Suppressor macrophage treated with lipopolysaccharide for 1 hour (primary cell): ENCODE measurements at places on chromosomes 13 and 19.
A peak's percentile ranks its signal among the peaks of the same experiment; 100 is the strongest.

DNA sequence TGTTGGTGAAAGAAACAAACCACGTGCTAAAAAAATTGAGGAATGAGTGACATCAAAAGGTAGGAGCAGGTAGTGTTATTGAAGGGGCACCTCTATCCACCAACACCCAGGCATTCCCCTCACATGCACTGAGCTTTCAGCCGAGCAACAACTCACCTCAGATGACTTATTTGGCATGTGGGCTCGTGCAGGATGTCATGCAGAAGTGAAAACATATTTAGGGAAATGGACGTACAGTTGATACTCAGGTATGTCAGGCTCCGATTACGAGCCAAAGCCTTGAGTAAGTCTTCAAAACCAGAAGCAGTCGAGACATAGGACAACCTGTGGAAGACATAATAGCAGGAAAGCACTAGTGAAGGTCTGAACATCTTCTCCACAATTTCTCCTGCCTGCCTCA lies 30.4 kb downstream of the NLRP11 start:
- DNase-seq = no peak

DNA sequence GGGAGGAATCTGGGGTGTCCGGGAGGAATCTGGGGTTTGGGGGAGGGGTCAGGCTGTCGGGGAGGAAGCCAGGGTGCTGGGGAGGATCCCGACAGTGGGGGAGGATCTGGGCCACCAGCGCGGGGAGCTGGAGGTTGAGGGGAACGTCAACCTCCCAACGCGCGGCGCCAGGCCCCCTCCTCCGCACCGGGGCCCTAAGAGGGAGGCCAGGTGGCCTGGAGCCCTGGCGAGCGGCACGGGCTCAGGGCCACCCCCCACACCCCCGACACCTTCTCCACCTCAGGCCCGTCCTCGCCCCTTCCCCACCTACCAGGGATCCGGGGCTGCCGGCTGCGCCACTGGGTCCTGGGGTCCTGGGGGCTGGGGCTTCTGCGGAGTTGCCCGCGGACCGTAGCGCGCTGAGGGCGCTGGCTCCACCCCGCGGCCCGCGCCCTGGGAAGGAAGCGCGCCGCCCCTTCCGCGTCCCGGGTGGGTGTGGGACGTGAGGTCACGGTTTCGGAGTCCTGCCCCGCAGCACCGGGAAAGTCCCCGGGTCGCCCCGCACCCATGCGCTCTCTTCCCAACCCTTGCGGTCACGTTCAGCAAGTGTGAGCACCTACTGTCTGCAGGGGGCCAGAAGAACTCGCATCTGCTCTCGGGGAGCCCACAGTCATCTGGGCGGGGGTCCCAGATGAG lies at the start of gene TICAM1:
Gene TICAM1 (minus strand): TSS at position 409 of the 675 bp plus-strand sequence. CDS start 13,335 bp downstream, outside the sequence.
- peak; percentile 98 for DNase-seq

DNA sequence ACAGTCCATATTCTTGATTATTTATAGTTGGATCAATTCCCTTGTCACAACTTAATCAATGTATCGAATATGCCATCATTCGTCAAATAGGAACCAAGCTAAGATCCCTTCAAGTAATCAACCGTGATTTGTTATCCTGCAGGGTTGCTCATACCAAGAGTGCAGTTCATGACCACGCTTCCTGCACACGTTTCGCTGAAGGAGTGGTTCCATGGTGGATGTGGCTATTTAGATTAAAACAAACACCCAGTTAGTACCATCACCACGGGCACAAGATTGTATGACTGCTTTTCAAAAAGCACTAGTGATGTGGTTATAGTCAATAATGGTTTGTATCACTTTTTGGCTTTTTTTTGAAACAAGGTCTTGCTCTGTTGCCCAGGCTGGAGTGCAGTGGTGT lies 41.1 kb upstream of the CCNE1 start:
- DNase-seq = no peak

DNA sequence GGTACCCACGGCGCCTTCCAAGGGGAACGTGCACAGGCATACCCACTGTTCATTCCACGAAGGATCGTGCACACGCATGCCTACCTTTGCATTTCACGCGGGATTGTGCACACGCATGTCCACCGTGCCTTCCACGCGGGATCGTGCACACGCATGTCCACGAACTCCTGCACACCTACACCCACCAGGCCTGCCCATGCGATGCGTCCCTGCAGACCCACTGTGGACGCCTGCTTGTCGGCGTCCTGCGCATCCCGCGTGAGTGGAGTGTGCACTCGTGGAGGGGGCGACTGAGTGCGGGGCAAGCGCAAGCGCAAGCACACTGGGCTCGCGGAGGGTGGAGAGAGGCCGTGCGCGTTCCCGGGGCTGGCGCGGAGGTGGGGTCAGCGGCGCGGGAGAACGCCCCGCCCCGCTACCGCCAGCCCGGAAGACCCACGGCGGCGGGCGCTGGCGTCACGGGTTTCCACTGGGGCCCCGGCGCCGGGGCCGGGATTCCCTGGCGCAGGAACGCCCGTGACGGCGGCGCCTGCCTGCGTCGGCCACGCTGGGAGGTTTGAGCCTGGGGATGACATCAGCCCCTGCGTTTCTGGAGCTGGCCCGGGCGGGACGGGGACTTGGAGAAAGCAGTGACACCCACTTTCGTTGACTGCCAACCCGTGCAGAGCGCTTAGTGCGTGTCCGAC lies 18.7 kb downstream of the GADD45B start:
- peak; percentile 96 for DNase-seq

- DNase-seq = no peak
Measured at GRCh38 chr13:25032160-25032559, 63.8 kb upstream of the PABPC3 start.

GRCh38 chr13:79382545-79383275 lies 23.3 kb downstream of the RBM26 start:
- DNase-seq = no peak

GRCh38 chr19:3196064-3196932 lies 10.6 kb downstream of the NCLN start:
- no peak for DNase-seq

DNA sequence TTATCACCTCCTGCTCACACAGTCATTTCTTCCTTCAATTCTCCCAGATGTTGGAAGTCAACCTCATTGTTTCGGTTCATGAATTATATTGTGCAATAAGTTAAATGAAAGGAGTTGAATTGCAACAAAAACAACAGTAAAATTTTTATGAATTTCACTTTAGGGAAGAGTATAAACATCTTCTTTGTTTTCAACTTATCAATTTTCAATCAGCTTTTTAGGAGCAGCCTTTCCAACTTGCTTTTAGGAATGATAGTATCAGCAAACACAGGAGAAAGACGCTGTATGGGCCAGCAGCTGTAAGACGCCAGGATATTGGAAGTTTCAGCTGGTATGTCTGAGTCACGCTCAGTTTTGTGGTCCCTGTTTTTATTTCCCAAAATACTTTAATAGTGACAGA lies 132.5 kb upstream of the ARGLU1 start:
- no peak for DNase-seq

DNA sequence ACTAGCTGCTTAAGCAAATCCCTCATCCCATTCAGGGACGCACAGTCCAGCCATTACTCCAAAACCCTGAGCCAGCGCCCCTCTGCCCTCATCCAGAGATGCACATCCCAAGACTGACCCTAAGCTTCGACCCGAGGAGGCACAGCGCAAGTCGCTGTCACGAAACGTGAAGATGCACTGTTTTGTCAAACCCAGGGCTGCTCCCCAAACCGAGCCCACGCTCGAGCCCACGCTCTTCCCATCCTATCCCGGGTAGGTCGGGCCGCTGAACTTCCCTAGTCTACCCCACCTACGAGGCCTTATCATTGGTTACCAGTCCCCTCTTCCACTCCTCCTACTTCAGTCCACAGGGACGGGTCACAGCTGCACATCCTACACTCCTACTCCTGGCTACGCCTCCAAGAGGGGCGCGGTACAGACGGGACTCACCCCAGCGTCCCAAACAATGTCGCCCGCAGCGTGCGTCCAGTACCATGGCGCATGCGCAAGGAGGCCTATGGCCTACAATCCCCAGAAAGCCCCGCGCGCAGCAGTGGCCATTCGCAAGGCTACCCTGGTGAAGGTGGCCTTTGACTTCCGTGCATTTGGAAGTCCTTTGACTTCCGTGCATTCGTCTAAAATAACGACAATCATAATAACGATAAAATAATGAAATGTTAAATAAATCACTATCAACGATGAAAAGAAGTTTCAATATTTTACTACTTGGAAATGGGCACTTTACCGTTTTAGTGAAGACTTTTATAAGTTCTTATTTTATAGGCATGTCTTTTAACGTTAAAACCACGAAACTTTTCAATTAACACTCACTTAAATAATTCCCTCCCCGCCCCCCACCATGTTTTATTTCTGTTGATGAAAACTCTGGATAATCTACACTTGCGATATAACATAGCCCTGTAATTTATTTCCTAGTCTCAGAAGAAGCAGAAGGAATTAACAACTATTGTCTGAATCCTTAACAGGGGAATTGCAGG lies at the start of gene ZNF285:
Gene ZNF285 (minus strand): TSS at position 470 of the 977 bp plus-strand sequence. CDS start 4,395 bp downstream, outside the sequence.
- DNase-seq = peak; percentile 95

GRCh38 chr13:24196593-24197197 lies 36.2 kb downstream of the SPATA13 start:
- DNase-seq = no peak

DNA sequence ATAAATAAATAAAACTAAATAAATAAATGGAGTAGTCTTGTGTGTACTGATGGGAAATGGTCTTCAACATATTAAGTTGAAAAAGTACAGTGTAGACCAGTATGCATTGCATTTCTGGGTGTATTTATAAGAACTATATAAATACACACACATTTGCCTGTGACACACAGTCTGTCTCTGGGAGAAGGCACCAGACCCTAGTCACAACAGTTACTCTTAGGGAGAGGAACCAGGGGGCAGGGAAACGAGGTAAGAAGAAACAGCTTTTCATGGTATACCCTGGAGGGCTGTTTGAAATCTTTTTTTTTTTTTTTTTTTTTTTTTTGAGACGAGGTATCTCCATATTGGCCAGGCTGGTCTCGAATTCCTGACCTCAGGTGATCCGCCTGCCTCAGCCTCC lies 2.8 kb upstream of the S1PR2 start:
- no peak for DNase-seq

- DNase-seq = peak; percentile 73
Measured at GRCh38 chr19:37691881-37692504, 27.6 kb downstream of the ZNF607 start.

- no peak for DNase-seq
Measured at GRCh38 chr19:41307090-41307875, 2.7 kb upstream of the CCDC97 start.

- DNase-seq = peak; percentile 99
Measured at GRCh38 chr19:4007021-4007835, at the start of gene PIAS4. Gene PIAS4, plus strand, starts transcription at chr19:4007736. Its CDS starts 25 bp downstream, at chr19:4007761.

DNA sequence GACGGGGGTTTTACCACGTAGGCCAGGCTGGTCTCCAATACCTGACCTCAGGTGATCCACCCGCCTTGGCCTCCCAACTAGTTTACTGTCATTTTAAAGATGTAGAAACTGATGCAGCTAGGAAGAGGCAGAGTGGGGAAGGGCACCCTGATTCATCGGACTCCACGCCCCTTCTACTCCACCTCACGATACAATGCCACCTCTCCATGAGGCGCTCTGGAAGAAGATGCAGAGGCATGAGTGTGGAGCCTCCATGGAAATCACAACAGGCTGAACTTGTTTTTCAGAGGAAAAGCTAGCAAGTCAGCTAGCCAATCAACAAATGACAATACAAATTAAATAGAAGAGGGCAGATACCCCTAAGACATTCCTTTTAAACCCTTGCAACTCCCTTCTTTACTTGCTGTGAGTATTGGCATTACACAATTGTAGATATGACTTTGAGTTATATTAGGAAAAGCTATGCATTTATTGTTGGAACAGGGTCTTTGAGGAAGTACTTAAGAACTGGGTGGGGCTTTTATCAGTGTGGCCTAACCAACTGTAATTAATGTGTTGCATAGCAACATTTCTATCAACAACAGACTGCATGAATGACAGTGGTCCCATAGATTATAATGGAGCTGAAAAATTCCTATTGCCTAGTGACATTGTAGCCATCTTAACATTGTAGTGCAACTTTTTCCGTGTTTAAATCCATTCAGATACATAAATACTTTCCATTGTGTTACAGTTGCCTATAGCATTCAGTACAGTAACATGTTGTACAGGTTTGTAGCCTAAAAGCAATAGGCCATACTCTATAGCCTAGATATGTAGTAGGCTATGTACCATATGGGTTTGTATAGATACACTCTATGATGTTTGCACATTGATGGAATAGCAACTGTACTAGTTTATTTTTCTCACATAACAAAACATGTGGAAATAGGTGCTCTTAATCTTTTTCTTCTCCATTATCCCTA lies 17.6 kb downstream of the WDFY2 start:
- no peak for DNase-seq

GRCh38 chr19:581399-582111 lies 8.1 kb upstream of the HCN2 start:
- no peak for DNase-seq

DNA sequence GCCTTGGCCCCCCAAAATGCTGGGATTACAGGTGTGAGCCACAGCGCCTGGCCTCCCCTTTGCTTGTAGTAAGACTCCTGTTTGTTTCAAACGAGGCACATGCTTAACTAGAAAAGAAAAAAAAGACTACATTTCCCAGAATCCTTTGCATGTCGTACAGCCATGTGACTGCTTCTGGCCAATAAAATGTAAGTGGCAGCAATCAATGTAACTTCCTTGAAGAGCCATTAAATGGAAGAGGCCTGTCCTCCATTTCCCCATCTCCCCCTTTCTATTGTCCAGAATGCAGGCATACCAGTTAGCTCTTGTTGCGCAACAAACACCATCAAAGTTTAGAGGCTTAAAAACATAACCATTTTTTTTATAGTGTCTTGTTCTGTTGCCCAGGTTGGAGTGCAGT lies 10.4 kb upstream of the GPR32 start:
- peak; percentile 7 for DNase-seq

DNA sequence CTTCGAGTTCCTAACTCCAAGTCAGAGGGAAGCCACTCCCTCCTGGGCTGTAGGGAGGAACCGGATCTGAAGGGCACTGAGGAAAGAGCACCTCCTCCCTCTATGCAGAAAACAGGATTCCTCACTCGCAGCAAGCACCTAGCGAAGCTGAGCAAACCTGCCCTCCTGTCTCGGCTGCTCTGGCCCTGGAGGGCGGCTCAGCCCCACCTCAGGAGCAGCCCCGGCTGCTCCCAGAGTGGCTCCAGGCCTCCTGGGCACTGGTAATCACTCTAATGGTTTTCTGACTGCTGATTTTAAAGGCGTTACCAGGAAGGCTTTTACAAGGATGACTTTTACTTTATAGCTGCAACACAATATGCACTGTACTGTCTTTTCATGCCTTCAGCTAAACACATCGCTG lies 312.5 kb downstream of the TEX29 start:
- no peak for DNase-seq

- DNase-seq = no peak
Measured at GRCh38 chr13:23505007-23505406, 65.2 kb upstream of the TNFRSF19 start.

DNA sequence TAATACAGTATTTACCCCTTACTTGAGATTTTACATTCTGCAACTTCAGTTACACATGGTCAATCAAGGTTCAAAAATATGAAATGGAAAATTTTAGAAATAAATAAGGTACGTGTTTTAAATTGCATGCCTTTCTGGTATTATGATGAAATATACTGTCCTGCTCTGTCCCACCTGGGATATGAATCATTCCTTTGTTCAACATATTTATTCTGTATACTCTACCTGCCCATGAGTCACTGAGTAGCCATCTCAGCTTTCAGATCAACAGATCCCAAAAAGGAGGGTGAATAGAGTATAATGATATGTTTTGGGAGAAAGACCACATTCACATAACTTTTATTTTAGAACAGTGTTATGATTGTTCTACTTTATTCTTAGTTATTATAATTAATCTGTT lies 37.8 kb downstream of the STOML3 start:
- DNase-seq = no peak

GRCh38 chr13:29648760-29649159 lies 53.3 kb upstream of the SLC7A1 start:
- no peak for DNase-seq

- no peak for DNase-seq
Measured at GRCh38 chr19:29378543-29379080, 147.2 kb upstream of the VSTM2B start.

- DNase-seq = peak; percentile 76
Measured at GRCh38 chr19:38869836-38870607, 8.1 kb downstream of the RINL start.
